Upper lobe of left lung (tissue), 6 donors: ENCODE measurements at places on chromosomes 2 and 18.

DNA sequence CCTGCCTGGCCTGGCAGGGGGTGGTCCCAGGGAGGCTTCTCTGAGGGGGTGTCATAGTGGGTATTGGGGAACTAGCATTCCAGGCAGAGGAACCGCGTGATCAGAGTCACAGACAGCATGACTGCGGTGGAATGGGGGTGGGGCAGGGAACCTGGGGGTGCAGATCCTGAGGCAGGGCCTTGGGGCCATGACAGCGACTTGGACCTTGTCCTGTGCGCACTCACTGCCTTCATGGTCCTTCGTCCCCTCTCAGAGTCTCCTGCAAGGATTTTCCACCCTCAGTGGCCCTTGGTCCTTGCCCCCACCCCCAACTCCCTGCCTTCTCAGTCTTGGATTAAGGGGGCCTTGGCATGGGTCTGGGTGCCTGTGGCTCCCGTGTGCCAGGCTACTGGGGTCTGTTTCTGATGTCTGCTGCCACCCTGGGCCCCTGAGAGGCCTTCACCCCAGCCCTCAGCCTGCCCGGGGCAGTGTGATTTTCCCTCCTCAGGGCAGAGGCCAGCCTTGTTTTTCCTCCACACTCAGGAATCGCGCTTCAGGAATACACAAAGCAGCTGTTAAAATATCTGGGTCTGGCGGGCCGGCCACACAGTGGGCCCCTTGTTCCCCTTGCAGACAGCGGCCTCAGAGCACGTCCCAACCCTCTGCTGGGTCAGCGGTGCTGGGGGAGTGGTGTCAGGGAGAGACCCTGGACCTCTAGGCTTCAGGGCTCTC lies 51.6 kb downstream of the GLI2 start:
- DNase-seq, result no peak

DNA sequence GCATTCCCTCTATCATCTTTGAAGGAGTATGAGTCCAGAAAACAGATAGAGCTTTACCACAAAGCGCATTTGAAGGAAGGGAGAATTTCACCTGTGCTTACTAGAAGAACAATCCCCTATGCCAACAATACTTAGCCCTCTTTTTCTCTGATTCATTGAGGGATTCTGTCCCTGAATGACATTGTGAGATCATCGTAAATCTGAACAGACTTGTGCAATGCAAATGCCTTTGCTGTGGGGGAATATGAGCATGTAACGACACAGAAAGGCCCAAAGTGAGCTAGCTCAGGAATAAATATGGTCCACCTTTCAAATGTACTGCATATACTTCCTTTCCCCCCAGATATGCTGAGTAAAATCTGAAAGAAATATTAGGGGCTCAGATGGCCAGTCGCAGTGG lies 67.6 kb downstream of the SCN1A start:
- no peak for DNase-seq

- no peak for DNase-seq
Observed at GRCh38 chr2:62302631-62303435, 106.9 kb downstream of the B3GNT2 start.

- no peak for DNase-seq
Observed at GRCh38 chr18:79488311-79489050, 92.8 kb downstream of the NFATC1 start.

DNA sequence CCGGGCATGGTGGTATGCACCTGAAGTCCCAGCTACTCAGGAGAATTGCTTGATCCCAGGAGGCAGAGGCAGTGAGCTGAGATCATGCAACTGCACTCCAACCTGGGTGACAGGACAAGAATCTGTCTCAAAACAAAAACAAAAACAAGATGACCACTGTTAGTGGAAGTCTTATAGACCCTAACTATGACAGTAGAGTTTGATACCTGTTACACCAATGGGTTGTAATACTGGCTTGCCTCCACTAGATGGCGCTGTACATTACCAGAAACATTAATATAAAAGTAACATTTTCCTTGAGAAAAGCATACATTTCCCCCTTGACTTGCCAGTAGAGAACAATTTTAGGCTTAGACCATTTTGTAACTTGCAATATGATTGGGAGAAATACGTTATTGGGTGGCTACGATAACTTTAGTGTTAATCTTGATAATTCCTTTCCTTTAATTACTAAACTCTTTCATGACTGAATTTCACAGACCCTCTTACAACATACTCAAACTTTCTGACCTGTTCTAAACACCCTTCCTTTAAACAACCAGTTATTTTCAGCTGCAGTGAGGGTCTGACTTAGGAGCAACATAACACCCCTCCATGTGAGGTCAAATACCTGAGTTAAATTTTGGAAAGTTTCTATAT lies 19.5 kb downstream of the SLC25A52 start:
- no peak for DNase-seq

DNA sequence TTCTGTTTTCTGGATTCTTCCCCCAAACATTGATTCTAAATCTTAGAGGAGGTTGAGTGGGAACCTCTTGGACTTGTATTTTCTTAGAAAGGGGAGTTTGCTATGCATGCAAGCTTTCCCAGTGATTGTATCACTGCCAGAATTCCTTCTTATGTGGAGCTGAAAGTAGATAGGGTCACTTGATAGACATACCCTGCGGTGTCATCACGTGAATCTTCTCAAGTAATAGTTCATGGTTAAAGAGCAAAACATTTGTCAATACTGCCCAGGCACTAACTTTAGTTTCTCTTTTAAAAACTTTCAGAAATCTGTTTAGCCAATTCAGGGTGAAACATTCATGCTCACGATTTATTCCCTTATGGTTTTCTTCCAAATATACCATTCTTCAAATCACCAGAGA lies 6.4 kb downstream of the PMAIP1 start:
- no peak for DNase-seq

DNA sequence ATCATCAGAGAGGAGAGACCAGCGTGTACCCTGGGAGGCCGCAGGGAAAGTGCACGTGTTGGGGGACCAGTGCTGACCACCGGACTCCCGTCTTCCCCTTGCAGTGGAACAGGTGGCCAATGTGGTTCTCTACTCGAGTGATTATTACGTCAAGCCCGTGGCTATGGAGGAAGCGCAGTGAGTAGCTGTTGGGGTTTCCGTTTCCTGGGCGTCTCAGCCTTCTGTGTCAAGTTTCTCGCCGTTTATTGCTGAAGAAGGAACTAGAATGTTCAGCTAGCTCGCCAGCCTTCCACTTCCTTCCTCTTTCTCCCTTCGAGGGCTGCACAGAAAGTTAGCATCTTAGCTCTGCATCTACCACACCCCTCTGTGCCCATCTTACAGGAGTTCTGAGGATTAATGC lies 22.8 kb upstream of the DGKD start:
- DNase-seq, result no peak

DNA sequence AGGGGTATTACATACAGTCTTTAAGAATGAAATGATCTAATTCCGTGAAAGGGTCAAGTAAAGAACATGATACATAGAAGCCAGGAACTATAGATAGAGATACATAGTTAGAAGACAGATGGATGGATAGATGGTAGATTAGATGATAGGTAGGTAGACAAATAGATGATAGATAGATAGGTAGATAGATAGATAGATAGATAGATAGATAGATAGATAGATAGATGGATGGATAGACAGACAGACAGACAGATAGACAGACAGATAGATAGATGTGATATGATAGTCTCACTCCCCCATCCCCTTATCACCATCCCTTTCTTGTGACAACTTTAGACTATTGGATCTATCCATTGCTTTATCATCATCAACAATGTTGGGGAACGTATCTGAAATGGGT lies 448.2 kb downstream of the METTL4 start:
- DNase-seq, result no peak

GRCh38 chr2:127094509-127095366 lies 12.2 kb downstream of the BIN1 start:
- peak; percentile 54 for DNase-seq

- no peak for DNase-seq
Observed at GRCh38 chr2:6922201-6922656, 5.0 kb downstream of the RNF144A start.

DNA sequence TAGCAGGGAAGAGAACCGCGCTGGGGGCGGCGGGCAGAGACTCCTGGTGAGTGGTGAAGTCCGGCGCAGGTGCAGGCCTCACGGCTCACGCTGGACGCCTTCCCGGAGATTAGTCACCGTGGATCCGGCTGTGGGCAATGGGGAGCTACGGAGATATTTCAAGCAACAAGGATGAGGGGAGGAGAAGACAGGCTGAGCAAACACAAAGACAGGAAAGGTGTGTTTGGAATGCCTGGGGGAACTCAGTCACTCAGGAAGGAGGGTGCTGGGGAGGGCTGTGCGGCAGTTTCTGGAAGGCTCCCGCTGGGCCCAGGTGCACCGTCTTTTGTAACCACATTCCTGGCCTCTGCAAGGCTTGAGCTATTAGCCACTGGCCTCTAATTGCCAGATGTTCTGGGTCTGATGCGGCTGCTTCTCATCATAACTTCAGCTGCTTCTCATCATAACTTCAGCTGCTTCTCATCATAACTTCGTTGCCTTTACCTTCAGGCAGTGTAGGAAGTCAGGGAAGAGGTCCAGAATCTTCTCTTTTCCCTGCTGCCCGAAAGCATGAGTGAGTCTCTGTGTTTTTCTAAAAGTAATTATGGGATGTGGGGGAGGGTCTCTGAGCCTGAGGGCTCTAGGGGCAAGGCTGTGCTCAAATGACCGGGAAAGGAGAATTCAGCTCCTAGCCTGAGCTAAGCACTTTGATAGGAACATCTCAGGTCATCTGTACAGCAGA lies 118.9 kb downstream of the PXDN start:
- peak; percentile 75 for DNase-seq

DNA sequence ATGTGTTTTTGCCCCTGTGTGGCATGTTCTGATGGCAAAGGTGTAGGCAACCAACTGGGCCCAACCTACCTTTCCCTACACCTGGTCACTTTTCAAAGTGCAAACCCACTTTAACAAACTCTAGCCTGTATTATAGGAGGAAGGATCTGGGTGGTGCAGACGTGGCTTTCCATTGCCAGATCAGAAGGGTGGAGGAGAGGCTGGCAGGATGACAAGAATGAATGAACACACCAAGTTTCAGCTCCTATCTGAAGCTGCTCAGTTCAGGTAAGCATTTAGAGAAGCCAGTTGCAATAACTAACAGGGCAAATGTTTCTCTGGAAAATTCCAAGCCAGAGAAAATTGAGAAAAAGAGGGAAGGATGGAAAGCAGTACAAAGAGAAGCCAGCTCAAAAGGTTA lies 707 bp upstream of the SERPINB7 start:
- DNase-seq, result no peak

DNA sequence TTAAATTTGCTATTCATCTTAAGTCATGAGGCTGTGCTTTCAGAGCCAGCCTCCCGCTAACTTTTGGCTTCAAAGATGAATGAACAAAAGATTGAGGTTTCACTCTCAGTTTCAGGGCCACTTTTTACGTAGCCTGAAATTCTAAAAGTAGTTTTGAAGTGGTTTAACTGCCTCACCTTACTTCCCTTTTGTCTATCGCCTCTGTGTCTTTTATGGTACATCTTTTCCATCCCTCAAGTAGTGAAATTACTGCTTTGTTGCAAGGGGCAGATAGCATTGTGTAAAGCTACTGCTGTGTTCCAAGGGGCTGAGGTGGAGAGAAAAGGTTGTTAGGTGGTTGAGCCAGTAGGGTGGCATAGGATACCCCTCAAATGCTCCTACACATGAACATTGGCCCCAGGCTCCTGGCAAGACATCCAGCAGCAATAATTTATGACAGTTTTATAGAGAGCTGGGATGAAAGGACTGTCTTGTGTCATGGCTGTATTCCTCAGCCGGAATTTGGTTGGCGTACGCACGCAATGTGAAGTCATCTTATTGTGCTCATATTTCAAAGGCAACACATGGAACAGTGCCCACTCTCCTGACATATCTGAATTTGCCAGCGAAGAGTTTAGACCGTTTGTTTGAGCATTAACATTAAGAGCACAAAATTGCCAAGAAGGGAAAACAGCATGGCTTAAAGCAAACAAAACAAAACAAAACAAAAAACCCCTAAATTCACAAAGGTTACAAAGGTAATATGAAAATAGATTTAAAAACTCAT lies 32.2 kb downstream of the QPCT start:
- DNase-seq, result no peak

- DNase-seq, result no peak
Observed at GRCh38 chr2:101704816-101705578, 7.5 kb downstream of the MAP4K4 start.

DNA sequence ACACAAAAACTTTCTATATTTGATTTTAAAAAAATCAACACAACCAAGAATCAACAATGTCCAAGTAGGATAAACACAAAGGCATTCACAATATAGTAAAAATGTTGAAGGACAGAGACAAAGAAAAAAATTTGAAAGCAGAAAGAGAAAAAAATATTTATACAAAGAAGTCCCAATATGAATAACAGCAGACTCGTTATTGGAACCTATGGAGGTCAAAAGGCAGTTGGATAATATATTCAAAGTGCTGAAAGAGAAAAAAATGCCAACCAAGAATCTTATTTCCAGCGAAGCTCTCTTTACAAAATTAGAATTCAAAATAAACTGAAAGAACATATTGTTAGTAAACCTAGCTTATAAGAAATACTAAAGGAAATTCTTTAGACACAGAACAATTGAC lies 859.5 kb downstream of the LRP1B start:
- no peak for DNase-seq

DNA sequence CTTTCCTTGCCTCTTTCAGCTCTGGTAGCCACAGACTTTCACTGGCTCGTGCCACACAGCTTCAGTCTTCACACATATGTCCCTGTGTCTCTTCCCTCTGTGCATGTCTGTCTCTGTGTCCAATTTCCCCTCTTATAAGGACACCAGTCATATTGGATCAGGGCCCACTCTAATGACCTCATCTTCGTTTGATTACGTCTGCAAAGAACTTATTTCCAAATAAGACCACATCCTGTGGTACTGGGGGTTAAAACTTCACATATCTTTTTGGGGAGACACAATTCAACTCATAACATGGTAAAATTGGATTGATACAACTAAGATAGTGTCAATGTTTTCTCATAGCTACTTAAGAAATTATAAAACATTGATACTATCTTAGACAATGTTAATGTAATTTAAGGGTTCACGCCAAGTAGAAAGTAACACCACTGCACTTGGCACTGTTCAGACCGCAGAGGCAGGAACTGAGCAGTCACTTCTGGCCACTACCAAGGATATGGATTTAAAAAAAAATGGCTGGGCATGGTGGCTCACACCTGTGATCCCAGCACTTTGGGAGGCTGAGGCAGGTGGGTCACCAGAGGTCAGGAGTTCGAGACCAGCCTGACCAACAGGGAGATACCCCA lies 119.6 kb upstream of the EPAS1 start:
- DNase-seq, result no peak

DNA sequence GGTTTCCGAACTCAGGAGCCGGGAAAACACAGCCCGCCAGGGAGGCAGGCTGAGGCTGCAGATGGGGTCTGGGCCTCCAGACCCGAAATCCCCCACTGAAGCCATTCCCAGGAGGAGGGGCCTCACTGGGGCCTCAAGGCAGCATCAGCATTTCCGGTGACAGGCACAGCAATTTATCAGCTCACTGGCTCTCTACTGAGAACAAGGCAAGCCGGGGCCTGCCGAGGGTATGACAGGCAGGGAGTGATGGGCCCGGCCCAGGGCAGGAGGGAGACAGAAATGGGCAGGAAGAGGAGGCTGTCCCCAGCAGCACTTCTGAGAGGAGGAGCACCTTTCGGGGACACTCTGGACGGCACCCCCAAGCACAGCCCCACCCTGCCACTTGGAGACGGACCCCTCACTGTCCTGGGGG lies 12.5 kb downstream of the SDC1 start:
- DNase-seq, result no peak

- no peak for DNase-seq
Observed at GRCh38 chr2:53067533-53067932, 700.1 kb upstream of the CHAC2 start.

- DNase-seq, result no peak
Observed at GRCh38 chr2:158142165-158142564, 40.5 kb downstream of the UPP2 start.

GRCh38 chr2:902584-902983 lies 48.1 kb upstream of the SNTG2 start:
- no peak for DNase-seq
